ENCODE measurements at places on chromosomes 13 and 19.

- no peak for DNase-seq
Observed at GRCh38 chr19:5592531-5593342, 25.0 kb upstream of the TINCR start.

GRCh38 chr19:10747674-10748073, 29.8 kb downstream of the DNM2 start:
- no peak for DNase-seq

GRCh38 chr13:92719868-92720267, 506.7 kb upstream of the GPC6 start:
- DNase-seq = no peak

DNA sequence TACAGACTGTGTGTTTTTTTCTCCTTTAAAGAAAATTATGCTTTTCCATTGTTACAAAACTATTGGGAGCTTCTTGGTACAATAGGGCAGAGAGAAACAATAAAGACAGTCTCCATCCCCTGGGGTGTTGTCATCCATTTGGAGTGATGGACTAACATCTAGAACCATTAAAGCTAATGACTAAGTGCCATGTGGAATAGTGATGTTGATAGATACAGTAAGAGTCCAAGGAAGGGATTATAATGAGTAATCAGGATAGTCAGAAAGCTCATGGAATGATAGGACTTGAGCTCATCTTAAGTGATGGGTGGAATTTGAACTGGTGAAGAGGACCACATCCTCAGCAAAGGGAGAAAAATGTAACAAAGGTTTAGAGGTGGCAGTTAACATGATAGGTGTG, 24.1 kb upstream of the FRY start:
- no peak for DNase-seq

DNA sequence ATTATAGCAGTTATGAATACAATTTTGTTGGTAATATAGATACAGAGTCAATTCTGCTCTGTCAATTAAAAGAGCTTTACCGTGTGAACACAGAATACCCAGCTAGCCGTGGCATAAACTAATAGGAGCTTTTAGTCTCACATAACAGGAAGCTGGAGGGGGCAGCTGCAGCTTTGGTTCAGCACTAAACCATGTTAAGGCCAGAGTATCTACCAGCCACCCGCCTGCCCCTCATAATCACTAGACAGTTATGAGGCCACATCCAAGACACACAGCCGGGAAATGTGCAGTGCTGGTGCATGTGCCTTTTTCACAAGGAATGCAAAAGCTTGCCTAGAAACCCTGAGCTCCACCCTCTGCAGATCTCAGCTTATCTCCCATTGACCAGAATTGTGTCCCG, 62.3 kb downstream of the SGCG start:
- DNase-seq = no peak

DNA sequence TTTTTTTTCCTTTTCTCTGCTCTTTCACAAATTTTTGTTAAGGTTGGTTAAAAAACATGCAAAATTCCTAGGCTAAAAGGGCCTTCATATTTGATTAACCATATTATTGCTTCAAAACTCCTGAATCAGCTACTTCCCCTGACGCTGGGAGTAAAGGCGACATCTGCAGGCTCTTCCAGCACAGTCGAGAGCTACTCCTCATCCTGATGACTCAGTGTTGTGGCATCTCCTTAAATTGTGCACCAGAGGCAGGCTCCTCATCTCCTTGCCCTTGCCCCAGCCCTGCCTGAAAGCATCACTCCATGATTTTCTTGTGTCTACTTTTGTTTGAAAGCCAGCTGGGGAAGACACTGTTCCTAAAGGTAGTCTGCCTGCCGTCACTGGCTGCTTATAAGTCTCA, 24.5 kb upstream of the SOX1 start:
- DNase-seq = no peak

DNA sequence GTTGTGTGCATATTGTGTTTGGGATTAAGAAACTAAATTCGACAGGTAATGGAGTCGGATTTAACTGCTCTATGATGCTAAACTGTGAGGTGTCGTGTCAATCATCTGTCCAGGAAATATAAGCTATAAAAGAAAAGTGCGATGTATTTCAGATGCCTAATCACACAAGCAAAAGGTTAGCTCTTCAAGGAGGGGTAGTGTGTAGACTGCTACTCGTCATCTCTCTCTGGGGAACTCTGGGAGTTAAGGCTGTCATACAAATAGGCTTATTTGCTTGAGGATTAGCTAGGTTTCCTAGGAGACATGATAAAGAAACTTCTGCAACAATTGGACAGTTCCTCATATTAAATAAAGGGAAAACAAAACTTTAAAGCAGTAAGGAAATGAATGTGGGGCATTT, 462.1 kb downstream of the OLFM4 start:
- DNase-seq = no peak

DNA sequence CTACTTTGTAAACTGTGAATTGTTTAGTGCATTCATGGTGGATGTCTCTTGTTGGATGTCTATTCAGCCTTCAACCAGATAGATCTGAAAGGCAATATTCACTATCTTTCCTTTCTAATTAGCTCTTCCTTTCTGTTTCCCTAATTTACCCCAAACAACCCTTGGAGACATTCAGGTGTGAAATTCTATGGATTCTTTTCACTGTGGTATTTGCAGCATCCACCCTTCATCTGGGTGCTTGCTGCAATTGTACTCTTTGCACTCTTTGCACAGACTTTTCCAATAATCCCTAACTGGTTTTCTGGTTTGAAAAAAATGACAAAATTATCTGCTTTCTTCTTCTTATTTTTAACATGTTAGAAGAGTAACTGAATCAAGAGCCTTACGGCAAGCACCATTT, 56.5 kb downstream of the KL start:
- no peak for DNase-seq

DNA sequence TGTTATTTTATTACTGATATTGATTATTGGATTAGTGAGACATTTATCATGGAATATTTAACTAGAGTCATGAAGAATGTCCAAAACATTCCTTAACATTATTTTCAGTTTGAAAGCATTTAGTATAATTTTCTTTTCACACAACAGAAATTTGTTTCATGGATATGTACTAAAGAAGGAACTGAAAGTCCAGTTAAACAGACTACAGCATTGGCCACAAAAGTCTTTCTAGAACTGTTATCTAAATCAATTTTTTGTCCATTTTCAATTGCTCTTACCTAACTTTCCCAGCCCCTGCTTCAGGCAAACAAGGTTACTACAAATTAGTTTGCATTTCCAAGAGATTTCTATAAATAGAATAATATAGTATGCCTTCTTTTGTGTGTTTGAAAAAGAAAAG, 1018.0 kb upstream of the PCDH20 start:
- DNase-seq = no peak

- no peak for DNase-seq
Observed at GRCh38 chr13:101917475-101917810, 465.0 kb downstream of the ITGBL1 start.

GRCh38 chr13:95708811-95709500, 32.0 kb downstream of the DNAJC3 start:
- DNase-seq = peak; percentile 46

- no peak for DNase-seq
Observed at GRCh38 chr13:61410669-61411297, 4.9 kb downstream of the PCDH20 start.

DNA sequence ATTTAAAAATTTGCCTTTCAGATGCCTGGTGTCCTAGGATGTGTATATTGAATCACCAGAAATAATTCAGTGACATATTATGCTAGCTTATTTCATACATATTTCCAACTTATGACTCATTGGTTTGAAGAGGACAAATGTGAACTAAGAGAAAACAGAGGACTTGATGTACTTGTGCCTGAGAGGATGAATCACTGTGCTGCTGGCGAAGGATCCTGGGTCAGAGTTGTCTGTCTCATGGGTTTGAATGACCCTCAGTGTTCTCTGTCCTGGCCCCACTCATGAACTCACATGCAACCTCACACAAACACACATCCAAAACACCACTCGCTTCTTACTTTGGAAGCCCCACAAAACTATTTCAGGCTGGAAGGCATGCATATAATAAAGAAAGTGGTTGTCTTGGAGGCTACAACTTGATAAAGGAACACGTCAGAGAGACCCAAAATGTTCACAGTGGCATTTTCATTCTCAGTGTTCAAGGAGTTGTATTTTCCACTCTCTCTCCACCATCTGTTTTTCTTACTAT, 129.0 kb upstream of the SPRY2 start:
- peak; percentile 87 for DNase-seq

DNA sequence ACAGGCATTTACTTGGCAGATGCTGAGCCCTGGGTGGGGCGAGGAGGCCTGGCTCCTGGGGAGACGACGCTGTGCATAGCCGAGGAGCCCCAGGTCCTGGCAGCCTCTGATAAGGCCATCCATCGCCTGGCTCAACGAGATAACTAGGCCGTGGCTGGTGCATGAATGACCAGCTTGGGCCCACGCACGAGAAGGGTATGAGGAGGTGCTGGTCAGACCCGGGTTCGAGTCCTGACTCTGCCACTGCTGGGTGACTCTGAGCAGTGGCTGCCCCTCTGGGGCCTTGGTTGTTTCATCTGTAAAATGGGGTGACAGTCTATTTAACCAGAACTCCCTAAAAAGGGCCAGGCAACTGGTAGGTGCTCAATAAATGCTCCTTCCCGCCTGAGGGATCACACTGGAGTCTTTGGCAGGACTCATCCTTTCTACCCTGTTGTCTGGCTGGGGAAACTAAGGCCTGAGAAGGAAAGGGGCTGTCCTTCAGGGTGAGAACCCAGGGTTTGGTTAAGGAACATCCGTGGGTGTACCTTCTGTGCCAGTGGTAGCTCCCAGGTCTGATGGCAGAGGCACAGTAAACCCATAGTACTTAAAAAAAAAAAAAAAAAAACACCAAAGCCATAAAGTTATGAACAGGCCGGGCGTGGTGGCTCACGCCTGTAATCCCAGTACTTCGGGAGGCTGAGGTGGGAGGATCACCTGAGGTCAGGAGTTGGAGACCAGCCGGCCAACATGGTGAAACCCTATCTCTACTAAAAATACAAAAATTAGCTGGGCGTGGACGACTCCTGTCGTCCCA, 8.1 kb upstream of the ARRDC2 start:
- DNase-seq = no peak

DNA sequence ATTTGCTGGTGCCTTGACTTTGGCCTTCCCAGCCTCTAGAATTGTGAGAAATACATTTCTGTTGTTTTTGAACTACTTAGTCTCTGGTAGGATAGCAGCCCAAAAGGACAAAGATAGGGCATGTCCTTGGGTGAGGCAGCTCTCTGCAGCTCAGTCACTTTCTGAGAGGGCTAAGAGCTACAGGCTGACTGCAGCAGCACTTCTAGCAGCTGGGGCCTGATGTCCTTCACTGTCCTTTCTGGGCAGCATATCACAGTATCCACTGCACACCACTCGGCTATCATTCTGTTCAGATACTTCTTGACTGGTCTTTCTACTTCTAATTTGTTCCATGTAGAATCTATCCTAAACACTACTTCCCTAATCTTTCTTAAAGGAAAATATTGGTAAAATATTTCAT, 68.5 kb upstream of the CLDN10 start:
- no peak for DNase-seq

DNA sequence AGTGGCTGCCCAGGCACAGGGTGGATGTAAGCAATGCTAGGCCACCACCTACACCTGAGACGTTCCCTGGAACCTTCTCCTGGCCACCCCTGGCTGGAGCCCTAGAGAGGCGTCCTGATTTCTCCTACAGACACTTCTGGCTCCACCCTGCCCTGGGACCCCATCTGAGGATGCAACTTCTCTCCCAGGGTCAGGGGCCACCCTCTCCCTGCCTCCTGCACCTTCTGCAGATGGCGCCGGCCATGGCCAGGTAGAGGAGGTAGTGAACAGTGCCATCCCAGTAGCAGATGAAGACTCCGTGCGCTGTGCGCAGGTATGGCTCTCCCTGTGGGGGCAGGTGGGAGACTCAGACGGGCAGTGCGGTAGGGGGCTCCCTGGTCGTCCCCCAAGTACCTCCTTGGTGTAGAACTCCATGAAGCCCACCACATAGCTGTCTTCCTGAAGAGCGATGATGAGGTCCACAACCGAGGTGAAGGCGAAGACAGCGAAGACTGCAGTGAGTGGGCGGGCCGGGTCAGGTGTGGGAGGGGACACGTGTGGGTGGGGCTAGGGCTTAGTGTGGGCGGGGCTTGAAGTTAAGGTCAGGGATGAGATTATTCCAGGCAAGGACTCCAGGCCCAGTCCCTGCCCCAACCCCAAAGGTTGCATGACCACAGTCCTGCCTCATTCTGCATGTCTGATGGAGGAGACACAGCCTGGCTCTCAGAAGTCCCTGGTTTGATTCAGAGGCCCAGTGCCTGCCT, 3.0 kb downstream of the TM6SF2 start:
- DNase-seq = no peak

DNA sequence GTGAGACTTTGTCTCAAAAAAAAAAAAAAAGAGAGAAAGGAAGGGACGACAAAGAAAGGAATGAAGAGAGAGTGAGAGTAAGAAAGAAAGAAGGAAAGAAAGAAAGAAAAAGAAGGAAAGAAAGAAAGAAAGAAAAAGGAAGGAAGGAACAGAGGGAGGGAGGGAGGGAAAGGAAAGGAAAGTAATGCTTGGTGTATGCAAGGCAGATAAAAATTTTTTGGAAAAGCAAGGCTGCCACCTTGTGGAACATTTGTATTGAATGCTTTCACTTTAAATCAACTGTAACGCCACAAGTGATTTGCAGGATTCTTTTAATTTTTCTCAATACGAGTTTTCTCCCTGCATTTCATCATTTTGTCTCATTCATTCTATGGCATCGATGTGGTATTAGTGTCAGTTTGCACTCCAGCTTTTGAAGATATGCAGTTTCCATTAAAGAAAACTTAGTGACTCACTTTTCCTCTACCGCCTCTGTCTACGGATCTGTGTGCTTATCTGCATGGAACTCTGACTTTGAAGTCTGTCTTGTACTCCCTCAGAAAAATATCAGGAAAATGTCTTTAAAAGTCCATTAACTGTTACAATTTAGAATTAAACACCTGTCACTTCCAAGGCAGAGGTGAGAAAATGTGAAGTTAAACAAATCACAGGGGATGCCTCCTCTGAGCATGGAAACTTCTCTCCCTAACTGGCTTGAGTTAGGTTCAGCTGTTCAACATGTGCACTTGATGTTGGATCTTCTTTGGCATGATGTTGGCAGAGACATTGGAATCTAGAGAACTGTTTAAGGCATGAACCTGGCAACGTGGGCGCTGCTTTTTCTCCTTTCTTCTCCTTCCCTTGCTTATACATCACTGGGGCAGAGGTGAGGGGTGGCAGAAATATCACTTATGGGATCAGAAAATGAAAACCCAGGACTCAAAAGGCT, 20.0 kb upstream of the ZDHHC20 start:
- DNase-seq = peak; percentile 86

- peak; percentile 93 for DNase-seq
Observed at GRCh38 chr19:14369399-14370168, 11.7 kb upstream of the ADGRE5 start.

- no peak for DNase-seq
Observed at GRCh38 chr13:26019251-26019650, 32.6 kb downstream of the SHISA2 start.

- DNase-seq = peak; percentile 50
Observed at GRCh38 chr13:48626077-48626449, 27.7 kb upstream of the CYSLTR2 start.

- no peak for DNase-seq
Observed at GRCh38 chr13:73190477-73190876, 131.7 kb downstream of the KLF5 start.

Data from suppressor macrophage treated with lipopolysaccharide for 1 hour (primary cell).